ENCODE measurements at places on chromosomes 13 and 19.

- no peak for DNase-seq
Observed at GRCh38 chr13:46484561-46484960, 68.4 kb upstream of the LRCH1 start.

DNA sequence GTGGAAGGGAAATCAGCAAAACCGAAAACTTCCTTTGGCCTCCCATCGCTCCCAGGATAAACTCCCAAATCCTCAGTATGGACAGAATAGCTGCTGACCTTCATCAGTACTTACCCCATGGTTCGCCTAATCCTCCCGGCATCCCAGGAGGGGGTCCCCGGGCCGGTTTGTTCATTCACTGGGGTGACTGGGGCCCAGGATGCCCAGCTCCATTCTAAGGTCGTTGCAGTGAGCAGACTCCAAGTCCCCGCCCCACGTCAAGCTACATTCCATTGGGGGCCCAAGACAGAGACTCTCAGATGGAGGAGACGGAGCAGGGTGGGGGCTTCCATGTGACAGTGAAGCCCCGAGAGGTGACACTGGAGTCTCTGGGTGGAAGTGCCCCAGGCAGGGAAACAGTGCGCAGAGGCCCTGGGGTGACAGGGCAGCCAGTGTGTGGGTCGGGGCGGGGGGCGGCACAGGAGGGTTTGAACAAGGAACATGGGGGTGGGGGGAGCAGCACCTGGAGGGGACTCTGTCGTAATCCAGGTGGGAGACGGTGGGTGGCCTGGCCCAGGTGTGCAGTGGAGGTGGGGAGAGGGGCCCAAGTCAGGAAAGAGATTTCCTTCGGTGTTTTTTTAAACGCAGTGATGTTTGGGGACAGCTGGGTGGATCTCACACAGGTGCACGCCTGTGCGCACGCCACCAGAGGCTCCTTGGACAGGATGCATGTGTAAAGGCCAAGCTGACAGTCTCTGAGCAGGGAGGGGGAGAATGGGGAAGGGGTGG lies 5.1 kb downstream of the SSBP4 start:
- no peak for DNase-seq

GRCh38 chr13:60448907-60449510 lies 52.0 kb downstream of the TDRD3 start:
- DNase-seq: peak; percentile 7

DNA sequence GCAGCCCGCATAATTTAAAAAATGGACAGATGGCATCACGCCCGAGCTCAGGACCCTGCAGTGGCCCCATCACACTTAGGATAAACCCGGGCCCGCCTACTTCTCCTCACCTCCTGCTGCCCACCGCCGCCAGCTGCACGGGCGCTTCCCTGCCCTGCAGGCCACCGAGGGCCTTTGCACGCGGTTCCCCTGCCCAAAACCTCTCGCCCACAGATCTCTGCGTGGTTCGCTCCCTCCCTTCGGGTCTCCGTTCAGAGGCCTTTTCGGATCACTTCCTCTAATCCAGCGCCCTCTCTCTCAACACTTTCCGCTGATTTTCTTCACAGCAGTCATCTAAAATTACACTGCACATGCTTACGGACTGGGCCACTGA lies 1.8 kb downstream of the SHISA7 start:
- DNase-seq: no peak

- DNase-seq: no peak
Observed at GRCh38 chr13:87884884-87885283, 213.7 kb downstream of the SLITRK5 start.

GRCh38 chr13:99228737-99229691 lies 28.4 kb downstream of the UBAC2 start:
- DNase-seq: peak; percentile 80

- no peak for DNase-seq
Observed at GRCh38 chr13:40961214-40961613, 57.9 kb downstream of the ELF1 start.

- DNase-seq: no peak
Observed at GRCh38 chr13:31242916-31243315, 43.1 kb downstream of the B3GLCT start.

GRCh38 chr19:8001651-8001994 lies 3.8 kb downstream of the ELAVL1 start:
- no peak for DNase-seq

GRCh38 chr19:824885-825284 lies 2.8 kb upstream of the AZU1 start:
- DNase-seq: no peak

- DNase-seq: no peak
Observed at GRCh38 chr13:101535192-101535746, 82.8 kb downstream of the ITGBL1 start.

DNA sequence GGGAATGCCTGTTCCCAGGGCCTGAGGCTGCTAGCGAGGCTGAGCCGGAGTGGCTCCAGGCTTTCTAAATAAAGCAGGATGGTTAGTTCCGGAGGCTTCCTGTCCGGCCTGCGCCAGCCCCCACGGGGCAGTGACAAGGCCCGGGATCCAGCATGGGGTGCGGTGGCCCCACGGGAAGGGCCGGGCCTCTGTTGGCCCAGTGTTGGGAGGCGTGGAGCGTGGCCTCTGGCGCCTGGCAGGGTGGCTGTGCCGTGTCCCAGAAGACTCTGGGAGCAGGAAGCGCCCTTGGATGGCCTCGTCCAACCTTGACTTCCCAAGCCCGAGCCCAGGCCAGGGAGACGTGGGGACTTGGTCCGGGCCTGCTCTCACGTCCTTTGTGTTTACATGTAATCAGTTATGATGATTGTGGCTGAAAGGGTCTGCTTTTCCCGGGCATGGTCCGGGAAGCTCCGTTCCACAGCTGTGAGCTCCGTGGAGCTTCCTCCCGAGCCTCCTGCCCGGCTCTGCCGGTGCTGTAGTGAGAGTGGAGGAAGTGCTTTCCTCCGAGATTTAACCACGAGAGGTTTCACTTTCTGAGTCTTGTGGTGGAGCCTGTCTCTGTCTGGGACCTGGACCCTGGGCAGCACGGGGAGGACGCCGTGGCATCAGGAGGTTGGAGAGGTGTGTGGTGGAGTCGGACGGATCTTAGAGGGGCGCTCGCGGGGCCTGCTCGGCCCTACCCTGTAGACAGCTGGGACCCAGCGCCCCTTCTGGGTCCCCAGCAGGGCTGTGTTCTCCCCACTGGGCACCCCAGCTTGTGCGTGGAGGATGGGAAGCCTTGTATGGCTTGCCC lies 4.6 kb downstream of the GNA11 start:
- DNase-seq: no peak

GRCh38 chr19:4988770-4989251 lies 19.9 kb downstream of the KDM4B start:
- no peak for DNase-seq

- DNase-seq: peak; percentile 90
Observed at GRCh38 chr19:12365236-12366162, at the start of gene ZNF442. Gene ZNF442 (minus strand): TSS chr19:12365683. CDS start chr19:12363631, 2,052 bp downstream.

GRCh38 chr13:62209529-62209928 lies 793.9 kb upstream of the PCDH20 start:
- DNase-seq: peak; percentile 19

- no peak for DNase-seq
Observed at GRCh38 chr19:8352134-8352827, 9.2 kb upstream of the KANK3 start.

DNA sequence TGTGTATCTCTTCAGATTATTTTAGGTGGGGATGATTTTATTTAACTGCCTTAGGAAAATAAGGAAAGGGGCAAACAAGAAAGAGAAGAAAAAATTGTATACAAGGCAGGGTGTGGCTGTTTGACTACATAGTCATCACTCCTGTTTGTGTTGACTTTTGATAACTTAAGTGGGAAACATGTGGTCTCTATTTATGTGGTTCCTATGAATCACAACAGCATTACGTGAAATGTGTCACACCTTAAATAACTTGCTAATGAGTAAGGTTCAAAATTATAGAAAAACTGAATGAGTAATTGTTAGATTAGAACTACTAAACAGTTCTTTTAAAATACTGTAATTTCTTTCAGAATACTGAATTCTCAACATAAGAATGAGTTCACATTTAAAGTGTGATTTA lies 69.3 kb downstream of the LMO7 start:
- no peak for DNase-seq

DNA sequence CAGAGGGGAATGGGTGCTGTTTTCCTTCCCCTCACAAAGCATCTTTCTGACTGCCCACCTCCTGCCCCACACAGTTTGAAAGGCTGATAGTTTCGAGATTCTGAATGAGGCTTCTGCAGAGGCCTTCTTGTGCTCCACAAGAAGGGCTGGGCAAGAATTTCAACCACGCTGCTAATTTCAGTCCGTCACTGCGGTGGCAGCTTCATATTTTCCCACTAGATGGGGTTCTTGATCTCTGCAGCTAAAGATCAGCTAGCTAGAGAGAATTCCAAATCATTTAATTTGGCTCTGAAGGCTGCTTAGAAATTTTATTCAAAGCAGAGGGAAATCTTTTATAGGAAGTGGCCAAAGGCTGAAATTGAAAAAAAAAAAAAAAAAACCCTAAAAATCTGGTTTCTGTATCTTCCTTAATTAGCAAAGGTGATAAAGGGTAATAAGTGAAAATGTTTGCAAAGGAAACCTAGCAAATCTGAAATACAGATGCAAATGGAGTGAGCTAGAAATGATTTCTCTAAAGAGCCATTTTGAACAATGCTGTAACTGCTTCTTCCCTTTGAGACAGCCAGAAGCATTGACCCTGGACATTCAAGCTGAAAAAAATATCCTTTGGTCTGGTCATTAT lies 38.0 kb upstream of the C13orf42 start:
- no peak for DNase-seq

GRCh38 chr13:113668491-113668971 lies 1.5 kb downstream of the GRK1 start:
- no peak for DNase-seq

Data from GM12864 (cell line).